ENCODE measurements at places on chromosomes 2 and 18. TPM values are rescaled to one million over a fixed set of nuclear protein-coding genes. Genes with fewer than 3 reads are reported as not detected.

GRCh38 chr2:71888751-71889445, 258.8 kb downstream of the CYP26B1 start:
- DNase-seq = no peak

DNA sequence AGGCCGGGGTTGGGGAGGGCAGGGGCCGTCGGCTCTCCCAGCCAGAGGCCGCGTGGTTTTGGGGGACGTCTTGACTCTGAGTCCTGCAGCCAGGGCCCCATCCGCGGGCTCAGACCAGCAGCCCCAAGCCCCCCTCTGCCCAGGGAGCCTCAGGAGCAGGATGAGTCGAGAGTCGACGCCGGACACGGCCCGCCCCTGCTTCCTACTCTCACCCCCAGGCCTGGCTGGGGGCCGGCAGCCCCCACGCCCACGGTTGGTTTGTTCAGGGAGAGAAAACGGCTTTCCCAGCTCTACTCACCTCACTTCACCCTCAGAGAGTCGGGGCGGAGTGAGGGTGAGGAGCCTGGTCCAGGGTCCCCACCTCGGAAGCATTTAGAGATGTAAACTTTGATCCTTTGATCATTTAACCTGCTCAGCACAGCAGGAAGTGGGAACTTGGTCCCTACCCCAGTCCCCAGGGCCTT, 6.9 kb downstream of the SNORC start:
- no peak for DNase-seq

- no peak for DNase-seq
Observed at GRCh38 chr18:47118981-47119380, 31.3 kb downstream of the HDHD2 start.

The KCNG3 gene
- 0.27 TPM for total RNA-seq

The ID2 gene
- 210 TPM for total RNA-seq

The CMPK2 gene
- 7.4 TPM for total RNA-seq

The ARHGEF33 gene
- total RNA-seq = not detected

The MARCHF4 gene
- total RNA-seq = not detected

The ADNP2 gene
- 18.9 TPM for total RNA-seq

The CCDC141 gene
- 11.6 TPM for total RNA-seq

The LHCGR gene
- not detected for total RNA-seq

The AQP12A gene
- 9.2 TPM for total RNA-seq
